ENCODE measurements at places on chromosomes 5 and 9. TPM values are rescaled to one million over a fixed set of nuclear protein-coding genes. Genes with fewer than 3 reads are reported as not detected.

Gene AFAP1L1
- total RNA-seq: 73.2 TPM

Gene RGMB
- total RNA-seq: 27.5 TPM

Gene RAB3C
- not detected for total RNA-seq

GRCh38 chr5:171578049-171578828 is 158.8 kb downstream of the FGF18 start:
- DNase-seq: no peak

GRCh38 chr5:155070781-155071180 is 57.2 kb downstream of the KIF4B start:
- no peak for DNase-seq

- peak; percentile 88 for DNase-seq
These were observed 20.9 kb upstream of the ARHGAP26 start for GRCh38 chr5:142749321-142749720.

GRCh38 chr5:75331095-75332090 is 5.6 kb upstream of the HMGCR start:
- DNase-seq: no peak

DNA sequence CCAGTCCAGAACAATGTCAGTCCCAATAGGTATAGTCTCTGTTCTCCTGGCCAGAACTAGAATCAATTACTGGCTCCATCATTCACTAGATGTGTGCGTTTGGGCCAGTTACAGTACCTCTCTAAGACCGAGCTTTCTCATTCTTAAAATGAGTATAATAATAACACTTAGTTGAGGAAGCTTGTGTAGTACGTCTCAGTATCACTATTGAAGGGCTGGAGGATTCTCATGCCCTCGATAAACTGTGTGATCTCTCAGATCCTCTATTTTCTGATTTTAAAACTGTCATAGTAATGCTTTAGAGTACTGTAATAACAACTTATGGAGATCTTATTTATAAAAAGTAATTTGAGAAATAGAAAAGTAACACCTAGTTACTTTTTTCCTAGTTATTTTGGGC is 50.7 kb downstream of the CDKN2A start:
- DNase-seq: no peak

DNA sequence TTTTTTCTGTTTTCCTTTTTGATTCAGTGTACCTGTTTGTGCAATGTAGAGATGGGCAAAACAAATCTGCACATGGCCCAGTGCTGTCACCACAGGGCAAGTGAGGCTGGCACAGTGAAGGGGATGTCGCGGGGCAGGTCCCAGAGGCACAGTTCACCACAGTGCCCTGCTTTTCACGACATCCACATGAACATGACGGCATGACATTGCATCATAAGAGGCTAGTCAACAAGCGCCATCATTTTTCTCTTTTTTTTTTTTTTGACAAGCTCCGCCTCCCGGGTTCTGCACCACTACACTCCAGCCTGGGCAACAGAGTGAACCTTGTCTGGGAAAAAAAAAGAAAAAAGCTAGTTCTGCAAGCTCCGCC is 42.9 kb upstream of the VDAC1 start:
- DNase-seq: no peak

GRCh38 chr9:8718121-8718725 is 918.6 kb upstream of the DMAC1 start:
- peak; percentile 53 for DNase-seq

All from endothelial cell of umbilical vein (primary cell).